RPMI7951 (cell line): ENCODE measurements at places on chromosomes 3 and 15. TPM values are rescaled to one million over a fixed set of nuclear protein-coding genes. Genes with fewer than 3 reads are reported as not detected.
A peak's percentile ranks its signal among the peaks of the same experiment; 100 is the strongest.

DNA sequence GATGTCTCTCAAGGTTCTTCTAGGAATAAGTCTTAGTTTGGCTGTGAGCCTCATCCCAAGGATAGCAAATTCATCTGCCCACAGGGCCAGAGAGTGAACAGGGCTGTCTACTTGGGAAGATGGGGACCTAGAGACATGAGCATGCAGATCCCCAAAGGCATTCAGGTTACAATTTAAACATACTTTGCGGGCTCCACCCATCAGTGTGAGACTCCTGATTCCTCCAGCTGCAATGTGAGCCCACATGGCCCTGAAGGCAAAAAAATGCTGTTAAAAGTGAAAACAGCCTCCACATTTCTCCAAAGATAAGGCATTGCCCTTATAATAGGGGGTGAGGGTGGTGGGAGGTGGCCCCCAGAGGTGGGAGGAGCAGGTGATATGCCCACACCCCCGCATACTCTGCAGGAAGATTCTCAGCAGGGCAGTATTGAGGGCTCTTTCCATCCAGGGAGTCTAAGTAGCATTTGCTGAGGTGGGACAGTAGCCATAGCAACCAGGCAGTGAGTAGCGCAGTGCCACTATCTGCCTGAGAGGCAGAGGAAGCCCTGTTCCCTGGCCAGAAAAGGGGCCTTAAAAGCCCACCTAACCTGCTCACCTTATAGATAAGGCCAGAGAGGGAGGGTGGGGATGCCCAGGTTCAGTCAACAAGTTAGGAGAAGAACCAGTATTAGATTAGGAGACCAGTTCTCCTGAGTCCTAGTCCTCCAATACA lies 31.2 kb downstream of the TGM4 start:
- no peak for DNase-seq

DNA sequence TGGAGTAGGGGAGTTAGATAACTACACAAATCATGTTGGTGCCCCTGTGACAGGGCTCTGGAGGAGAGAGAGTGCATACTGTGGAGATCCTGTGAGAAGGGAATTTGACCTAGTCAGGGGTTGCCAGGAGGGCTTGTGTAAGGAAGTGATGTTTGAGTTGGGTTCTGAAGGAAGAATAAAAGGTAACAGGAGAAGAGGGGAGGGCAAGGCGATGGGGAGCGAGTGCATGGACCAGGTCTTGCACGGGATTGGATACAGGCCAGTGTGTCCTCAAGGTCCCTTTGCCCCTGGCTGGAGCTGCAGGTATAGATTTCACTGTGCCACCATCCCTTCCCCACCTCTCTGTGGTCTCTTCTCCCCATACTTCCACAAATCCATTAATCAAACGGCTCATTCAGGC lies 83.9 kb downstream of the RGMA start:
- no peak for DNase-seq

DNA sequence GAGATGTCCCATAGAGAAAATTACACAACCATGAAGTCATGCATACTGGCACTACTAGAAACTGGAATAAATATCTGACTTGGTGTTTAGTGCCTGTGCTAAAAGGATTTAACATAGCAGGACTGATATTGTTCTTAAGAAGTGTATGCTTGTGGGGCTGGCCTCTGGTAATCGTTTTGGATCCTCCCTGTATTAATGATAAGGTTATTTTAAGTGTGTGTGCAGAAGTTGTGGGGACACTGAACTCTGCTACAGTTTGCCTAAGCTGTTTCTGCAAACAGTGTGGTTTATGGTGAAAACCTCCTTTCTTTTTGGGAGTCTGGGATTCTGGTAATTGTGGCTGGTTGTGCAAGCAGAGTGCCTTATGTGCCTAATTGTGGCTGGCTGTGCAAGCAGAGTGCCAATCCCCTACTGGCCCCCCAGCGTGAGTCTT lies 120.8 kb downstream of the CLASP2 start:
- no peak for DNase-seq

GRCh38 chr15:71096676-71097075 lies 18.6 kb upstream of the THSD4 start:
- DNase-seq: peak; percentile 84

- peak; percentile 27 for DNase-seq
Observed at GRCh38 chr3:46209746-46210470, 1.8 kb upstream of the CCR1 start.

GRCh38 chr3:172276103-172276502 lies 172.2 kb downstream of the GHSR start:
- no peak for DNase-seq

DNA sequence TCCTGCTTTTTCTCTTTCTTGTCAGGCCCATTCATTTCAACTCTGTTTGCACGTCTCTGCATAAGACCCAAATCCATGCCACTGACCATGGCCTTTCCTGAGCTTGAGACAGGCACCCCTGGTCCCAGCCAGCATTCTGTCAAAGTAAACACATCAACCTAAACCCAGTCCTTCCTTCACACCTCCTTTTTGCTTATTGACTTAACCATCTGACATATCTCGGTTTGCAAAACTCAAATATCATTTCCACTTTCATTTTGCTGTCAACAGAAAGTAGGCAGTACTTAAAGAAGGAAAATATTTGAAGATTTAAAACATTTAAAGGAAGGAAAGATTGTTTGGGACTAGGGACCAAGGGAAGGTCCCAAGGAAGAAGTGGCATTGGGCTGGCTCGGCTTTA lies 48.2 kb upstream of the KBTBD8 start:
- no peak for DNase-seq

DNA sequence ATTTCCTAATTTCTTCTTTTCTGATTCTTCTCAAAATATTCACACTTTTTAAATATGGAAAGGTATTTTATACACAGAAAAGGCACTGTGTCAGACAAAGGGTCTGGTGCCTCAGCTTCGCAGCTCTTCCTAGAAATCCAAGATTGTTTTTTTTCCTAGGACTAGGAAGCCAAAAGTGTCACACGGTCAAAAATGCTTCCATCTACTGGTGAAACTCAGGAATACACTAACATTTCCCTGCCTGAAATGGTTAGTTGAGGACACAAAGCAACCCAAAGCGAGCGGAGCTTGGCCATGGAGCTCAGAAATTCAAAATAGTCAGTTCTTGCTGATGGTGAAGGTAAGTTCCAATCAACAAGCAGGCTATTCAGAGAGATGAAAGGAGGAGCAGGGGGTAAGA lies 426.5 kb upstream of the RASGRP1 start:
- peak; percentile 80 for DNase-seq

- peak; percentile 42 for DNase-seq
Observed at GRCh38 chr3:3603351-3603750, 195.9 kb upstream of the LRRN1 start.

- peak; percentile 38 for DNase-seq
Observed at GRCh38 chr3:15276028-15276724, 56.2 kb downstream of the SH3BP5 start.

GRCh38 chr3:179432021-179432420 lies 19.2 kb downstream of the GNB4 start:
- no peak for DNase-seq

DNA sequence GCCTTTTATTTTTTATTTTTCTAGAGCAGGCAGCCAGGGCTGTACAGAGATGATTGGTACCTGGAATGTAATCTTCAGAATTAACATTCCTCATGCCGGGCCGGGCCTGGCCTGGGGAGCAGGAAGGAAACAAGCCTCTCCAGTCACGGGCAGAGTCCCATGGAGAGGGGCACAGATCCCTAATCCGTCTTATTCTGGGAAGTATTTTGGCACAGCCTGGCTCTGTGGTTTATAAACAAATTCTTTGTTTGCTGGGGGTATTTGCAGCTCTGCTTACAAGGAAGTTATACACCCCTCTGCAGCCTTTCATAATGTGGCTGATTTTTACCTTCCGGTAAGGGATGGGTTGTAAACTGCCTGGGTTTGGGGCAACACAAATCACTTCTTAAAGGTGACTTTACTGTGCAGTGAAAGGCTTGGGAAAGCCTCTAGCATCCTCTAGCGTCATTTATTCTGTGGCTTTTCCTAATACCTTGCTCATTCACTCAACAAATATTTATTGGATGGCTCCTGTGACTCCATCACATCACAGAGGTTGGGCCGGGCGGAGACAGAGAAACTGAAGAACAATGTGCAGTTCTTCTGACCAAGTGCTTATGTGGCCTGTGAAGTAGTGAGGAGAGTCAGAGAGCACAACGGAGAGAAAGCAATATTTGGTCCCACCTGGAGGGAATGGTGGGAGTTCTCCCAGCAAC lies 2.7 kb downstream of the SLC6A20 start:
- no peak for DNase-seq

- peak; percentile 5 for DNase-seq
Observed at GRCh38 chr3:9448643-9449042, 51.2 kb downstream of the SETD5 start.

GOLGA8N gene
- total RNA-seq: 0.49 and 0.72 TPM in 2 replicates

SAMD7 gene
- not detected in 2 replicates for total RNA-seq

DISP2 gene
- total RNA-seq: 0.24 and 0.59 TPM in 2 replicates

CTXN2 gene
- total RNA-seq: not detected in 2 replicates

RPL15 gene
- 2,807 and 3,262 TPM in 2 replicates for total RNA-seq

GOLGA6L9 gene
- 1.9 TPM in 2 replicates for total RNA-seq

TNIK gene
- total RNA-seq: 5.8 and 6.7 TPM in 2 replicates

DAPK2 gene
- under 0.01 and 0.49 TPM in 2 replicates for total RNA-seq

RNF13 gene
- 53.9 and 73.4 TPM in 2 replicates for total RNA-seq

ESYT3 gene
- total RNA-seq: 0.12 and 0.20 TPM in 2 replicates

HTR3E gene
- total RNA-seq: not detected in 2 replicates
